Fibroblast of skin of right quadriceps (primary cell): ENCODE measurements at places on chromosomes 2 and 18.

DNA sequence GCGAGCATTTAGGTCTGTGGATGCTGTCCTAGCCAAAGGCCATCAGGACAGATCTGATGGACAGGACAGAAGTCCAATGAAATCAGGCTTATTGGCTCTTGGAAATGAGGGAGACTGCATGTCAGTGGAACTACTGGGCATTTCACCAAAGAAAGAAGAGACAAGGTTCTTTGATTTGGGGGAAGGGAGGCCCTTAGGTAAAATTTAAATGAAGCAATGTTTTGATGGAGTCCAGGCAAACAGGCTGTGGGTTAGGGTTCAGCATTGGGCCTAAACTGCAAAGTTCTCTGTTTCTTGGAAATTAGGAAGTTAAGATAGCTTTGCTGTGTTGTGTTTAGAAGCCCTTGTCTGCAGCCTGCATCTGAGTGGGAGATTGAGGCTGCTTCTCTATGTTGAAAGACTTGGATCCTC lies 31.6 kb upstream of the RNF149 start:
- DNase-seq = peak; percentile 20

DNA sequence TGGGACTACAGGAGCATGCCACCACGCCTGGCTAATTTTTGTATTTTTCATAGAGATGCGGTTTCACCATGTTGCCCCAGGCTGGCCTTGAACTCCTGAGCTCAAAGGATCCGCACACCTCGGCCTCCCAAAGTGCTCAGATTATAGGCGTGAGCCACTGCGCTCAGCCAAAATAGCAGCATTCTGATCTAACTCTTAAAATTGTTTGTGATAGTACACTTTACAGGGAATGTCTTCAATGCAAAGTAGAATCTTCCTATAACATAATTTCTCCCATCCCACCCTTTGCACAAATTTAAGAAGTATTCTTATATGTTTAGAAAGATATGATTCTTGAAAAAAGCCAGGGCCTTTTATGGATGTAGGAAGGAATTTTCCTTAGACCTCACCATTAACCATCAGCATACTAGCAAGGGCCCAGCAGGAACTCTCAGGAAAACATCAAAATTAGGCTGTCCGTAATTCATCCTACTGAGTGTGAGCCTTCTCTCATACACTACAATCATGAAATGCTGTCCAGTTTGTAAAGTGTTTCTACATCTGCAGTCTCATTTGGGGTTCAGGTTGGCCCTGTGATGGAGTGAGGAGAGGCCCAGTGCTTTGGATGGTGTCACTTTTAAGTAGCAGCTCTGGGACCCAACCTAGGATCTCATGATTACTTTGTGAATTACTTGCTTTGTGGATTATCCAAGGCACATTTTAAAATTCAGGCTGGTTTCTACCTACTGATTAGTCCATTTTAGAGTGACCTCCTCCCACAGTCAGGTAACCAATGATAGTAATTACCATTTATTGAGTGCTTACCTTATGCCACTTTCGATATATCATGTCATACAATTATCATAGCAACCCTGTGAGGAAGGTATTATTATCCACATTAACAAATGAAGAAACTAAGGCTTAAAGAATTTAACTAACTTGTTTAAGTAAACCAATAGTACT lies 37.5 kb upstream of the DLX1 start:
- DNase-seq = no peak

- DNase-seq = no peak
Measured at GRCh38 chr2:206836722-206837121, 71.3 kb downstream of the FASTKD2 start.

GRCh38 chr2:120352696-120353590 lies 7.0 kb downstream of the INHBB start:
- no peak for DNase-seq

- no peak for DNase-seq
Measured at GRCh38 chr2:174967691-174968260, 37.4 kb downstream of the CHN1 start.

DNA sequence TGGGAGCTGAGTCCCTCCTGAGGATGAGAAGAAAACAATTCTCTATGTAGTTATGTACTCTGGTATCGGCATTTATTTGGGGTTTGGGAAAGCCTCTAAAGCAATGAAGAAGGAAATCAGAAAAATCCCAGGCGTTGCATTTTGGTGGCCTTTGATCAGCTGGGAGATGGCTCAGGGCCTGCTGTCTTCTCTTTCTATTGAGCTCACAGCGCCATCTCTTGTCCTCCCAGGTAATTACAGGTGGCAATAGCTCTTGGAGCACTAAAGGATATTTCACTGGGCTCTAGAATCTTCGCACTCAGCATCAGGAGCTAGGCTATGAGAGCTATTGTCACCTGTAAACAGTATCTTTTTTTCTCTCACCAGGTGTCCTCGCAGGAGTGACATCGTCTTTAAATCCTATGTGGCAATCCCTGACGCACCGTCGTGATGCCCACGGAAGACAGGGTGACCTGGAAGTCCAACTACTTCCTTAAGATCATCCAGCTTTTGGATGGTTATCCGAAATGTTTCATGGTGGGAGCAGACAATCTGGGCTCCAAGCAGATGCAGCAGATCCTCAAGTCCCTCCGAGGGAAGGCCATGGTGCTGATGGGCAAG lies 76.1 kb upstream of the PMAIP1 start:
- peak; percentile 81 for DNase-seq
